ENCODE measurements at places on chromosomes 3 and 15. TPM values are rescaled to one million over a fixed set of nuclear protein-coding genes. Genes with fewer than 3 reads are reported as not detected.

Gene SERINC4
- not detected for polyA plus RNA-seq

DNA sequence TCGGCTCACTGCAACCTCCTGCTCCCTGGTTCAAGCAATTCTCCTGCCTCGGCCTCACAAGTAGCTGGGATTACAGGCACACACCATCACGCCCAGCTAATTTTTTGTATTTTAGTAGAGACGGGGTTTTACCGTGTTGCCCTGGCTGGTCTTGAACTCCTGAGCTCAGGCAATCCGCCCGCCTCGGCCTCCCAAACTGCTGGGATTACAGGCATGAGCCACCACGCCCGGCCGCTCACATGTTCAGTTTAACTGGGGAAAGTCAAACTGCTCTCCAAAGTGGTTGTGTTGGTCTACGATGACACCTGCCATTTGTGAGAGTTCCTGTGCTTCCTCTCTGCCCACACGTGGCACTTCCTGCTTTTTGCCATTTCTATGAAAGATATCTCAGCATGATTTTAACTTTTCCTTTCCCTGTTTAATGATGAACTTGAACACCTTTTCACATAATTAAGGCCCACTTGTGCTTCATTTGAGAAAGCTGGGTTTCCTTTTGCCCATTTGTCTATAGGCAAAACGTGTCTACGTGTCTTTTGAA lies 877 bp upstream of the GP5 start:
- no peak for DNase-seq

DNA sequence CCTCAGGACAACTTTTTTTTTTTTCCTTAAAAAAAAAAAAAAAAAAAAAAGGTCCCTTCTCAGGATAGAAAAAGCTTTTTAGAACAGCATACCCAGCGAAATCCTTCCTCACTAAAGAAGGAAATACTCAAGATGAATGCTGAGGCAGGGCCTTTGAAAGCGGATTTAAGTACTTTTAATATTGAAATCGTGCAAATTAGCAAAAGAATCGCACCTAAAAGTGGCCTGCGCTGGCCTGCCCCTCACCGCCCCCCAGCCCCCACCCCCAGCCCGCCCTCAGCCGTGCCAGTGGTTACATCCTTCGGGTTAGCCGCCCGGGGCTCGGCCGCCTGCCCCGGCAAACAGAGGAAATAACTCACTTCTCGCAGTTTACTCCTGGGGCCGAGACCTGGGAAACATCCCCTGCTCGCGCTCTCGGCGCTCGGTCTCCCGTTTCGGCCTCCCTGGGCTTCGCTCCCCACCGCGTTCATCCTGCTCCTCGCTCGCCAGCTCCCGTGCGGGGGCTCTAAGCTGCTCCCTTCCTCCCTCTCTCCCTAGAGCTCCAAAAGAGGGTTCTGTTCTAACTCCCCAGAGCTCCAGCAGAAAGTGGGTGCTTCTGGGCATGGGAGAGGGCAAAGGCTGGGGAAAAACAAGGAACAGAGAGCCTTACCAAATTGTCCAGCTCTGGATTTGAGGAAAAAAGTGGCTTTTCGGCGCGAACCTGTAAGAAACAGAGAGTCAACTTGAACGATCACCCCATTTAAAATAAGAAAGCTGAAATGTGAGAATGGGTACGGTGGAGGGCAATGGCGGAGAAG lies 5.2 kb downstream of the MEIS2 start:
- no peak for DNase-seq

DNA sequence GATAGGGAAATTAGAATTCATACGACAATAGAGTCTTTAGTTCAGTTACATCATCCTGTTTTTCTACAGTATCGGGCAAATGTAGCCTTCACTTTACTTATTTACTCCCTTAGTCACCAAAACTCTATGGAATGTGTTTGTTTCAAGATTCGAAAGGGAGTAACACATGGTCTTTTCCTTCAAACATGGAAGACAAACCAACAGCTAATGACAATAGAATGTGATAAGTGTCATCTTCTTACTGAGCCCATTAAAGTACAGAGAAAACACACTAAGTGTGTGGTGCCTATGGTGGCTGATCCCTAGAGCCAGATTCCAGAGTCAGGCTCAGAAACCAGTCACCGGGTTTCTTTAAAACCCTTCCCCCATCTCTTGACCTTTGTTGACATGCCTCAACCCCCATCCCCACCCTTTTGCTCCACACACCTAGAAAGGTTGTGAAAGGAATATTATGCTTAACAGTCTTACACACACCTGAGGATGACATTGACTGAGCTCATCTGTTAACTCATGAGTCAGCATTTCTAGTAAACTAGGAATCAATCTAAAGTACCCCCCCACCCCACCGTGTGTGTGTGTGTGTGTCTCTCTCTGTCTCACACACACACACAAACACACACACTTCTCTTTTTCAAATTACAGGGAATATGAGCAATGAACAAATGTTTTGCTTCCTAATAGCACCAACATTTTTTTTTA lies 549.6 kb upstream of the CCDC54 start:
- no peak for DNase-seq

DNA sequence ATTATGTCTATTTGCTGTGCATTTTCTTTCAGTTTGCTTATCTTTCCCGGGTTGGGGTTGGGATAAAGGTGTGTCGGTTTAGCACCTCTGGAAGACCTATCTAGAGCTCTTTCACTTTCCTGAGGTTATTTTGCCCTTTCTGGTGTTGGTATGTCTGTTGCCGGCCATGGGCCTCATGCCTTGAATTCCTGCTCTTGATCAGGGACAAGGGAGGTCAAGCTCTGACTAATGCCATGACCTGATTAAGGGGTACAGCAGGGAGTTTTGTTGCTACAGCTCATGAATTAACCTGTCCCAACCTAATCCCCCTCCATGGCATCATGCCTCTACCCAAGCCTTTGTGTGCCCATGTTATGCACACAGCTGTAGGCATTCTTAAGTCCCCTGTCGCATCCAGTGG lies 70.5 kb upstream of the GOLGA6B start:
- no peak for DNase-seq

GRCh38 chr3:134522541-134522940 lies 36.7 kb downstream of the CEP63 start:
- DNase-seq: no peak

Data from small intestine (tissue), 16 donors.